ENCODE measurements at places on chromosomes 5 and 9.

GRCh38 chr9:38393128-38393796, 760 bp downstream of the ALDH1B1 start:
- no peak for DNase-seq

- no peak for DNase-seq
These were observed 109.2 kb downstream of the MTRR start for GRCh38 chr5:7978114-7978513.

DNA sequence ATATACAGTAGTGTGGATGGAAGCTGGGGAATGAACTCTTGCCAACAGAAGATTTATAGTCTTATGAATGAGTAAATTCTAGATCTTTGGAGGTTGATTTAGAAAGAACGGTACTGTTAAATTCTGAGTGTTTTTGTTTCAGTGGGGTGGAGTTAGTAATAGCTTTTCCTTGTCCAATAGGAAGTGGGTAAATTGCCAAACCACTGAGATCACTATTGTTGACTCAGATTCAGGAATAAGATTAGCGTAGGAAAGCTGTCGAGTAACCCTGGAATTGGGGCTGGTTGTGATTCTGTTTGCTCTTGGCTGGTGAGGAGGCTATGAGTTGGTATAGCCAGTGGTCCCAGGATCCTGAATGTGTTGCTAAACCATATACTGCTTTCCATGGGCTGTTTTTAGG, 155.6 kb downstream of the ARHGAP26 start:
- DNase-seq, result no peak

GRCh38 chr5:160925281-160925680, 73.3 kb upstream of the ATP10B start:
- no peak for DNase-seq

GRCh38 chr9:126938327-126938726, 23.7 kb downstream of the RALGPS1 start:
- no peak for DNase-seq

DNA sequence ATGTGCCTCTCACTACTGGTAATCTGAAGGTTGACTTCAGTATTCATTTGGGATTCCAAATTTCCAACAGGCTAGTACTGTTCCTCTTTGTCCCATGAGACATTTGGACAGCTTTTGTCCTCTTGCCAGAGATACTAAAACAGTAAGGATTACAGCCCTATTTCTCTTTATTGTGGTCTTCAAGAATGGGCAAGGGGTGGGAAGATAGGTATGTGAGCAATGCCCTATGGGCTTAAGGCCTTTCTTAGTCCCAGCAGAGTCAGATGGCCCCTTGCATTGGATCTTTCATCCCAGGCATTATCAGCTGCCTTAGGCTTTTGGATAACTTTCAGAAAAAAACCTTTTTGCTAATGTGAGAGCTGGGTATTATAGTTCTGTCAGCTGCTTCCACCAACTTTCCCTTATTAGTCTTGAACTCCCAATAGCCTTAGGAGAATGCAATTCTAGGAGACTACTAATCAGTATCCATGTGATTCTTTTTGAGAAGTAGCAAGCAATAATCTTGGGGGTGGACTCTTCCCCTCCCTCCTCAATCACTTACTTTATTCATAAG, 361.1 kb upstream of the NUDT12 start:
- no peak for DNase-seq

GRCh38 chr5:53407373-53407772, 73.1 kb upstream of the FST start:
- no peak for DNase-seq

- no peak for DNase-seq
These were observed 88.0 kb downstream of the NLN start for GRCh38 chr5:65809817-65810531.
